ENCODE measurements at places on chromosomes 1 and 21.

- DNase-seq = no peak
Measured at GRCh38 chr1:40096646-40096976, 441 bp downstream of the PPT1 start.

- DNase-seq = peak; percentile 6
Measured at GRCh38 chr1:186536273-186536890, 75.5 kb upstream of the PDC start.

- DNase-seq = no peak
Measured at GRCh38 chr1:214401666-214402065, 120.7 kb downstream of the SMYD2 start.

GRCh38 chr1:35058988-35059387, 20.2 kb upstream of the ZMYM1 start:
- no peak for DNase-seq

DNA sequence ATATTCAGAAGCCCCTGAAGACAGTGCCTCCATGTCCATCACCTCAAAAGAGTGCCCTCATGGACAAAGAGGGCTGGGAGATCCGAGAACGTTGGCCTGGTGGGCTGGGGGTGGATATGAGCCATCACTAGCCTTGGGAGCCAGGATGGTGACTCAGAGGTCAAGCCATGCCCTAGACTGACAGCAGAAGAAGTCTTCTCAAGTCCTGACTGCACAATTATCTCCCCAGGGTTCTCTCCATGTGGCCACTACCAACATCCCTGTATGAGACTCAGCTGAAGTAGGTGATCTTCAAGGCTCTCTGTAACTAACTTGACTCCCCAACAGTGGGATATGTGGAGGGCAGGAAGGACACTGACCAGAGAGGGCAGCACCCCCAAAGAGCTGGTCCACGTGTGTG, 7.1 kb upstream of the USF1 start:
- no peak for DNase-seq

DNA sequence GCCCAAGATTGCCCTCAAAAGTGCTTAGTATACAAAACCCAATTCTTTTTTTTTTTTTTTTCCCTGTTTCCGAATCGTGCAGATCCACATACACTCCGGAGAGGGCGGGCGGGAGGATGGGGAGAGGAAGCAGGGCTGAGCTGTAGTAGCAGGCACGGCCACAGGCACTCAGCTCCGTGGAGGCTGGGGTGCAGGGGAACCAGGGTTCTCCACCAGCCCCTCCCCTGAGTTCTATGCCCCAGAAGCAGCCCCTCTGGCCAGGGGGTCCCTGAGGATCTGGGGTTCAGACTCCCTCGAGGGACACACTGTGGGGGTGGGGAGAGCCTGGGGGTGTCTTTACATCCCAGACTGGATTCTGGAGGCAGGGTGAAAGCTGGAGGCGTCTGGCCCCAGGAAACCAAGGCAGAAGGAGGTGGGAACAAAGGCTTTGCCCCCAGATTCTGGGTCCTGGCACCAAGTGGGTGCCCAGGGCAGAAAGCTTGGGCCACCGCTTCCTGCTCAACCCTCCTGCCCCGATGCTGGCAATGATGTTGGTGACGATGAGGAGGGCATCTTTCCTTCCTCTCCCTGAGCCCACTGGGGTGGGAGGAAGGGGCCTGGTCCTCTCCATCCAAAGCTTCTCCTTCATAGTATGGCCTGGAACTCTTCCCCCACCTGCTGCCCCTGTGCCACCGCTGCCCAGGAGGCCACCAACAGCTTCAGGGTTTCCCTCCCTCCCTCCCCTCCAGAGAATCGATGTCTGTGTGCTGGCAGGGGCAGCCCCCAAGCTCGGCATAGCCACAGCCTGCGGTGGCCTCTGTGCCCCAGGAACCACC, 106.4 kb upstream of the TARDBP start:
- DNase-seq = no peak

DNA sequence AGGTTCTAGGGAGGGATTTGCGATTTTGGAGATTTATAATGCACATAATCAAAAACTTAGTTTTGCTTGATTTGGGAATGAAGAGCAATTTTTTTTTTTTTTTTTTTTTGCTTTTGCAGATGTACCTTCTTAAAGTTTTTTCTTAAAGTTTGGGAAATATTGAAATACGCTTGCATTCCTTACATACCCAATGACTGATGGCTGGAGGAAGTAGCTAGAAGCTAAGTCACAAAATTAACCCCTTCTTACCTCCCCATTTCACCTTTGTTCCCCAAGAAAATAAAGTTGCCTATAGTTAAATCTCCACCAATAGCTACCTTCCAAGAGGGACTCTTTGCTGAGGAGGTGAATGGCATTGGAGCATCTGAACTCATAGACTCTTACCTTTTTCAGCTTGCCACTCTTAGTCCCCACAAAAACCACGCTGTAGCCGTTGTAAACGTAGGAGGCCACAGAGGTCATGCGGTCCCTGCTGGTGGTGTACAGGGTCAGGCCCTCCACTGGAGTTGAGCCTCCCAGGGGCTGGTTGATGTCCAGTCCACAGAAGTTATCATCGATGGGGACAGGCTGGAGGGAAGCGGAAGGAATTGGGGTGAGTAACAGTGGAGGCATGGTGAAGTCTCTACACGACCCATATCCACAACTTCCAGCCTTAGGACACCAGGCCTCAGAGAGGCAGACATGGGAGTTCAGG, 34.1 kb downstream of the PLXNA2 start:
- no peak for DNase-seq

DNA sequence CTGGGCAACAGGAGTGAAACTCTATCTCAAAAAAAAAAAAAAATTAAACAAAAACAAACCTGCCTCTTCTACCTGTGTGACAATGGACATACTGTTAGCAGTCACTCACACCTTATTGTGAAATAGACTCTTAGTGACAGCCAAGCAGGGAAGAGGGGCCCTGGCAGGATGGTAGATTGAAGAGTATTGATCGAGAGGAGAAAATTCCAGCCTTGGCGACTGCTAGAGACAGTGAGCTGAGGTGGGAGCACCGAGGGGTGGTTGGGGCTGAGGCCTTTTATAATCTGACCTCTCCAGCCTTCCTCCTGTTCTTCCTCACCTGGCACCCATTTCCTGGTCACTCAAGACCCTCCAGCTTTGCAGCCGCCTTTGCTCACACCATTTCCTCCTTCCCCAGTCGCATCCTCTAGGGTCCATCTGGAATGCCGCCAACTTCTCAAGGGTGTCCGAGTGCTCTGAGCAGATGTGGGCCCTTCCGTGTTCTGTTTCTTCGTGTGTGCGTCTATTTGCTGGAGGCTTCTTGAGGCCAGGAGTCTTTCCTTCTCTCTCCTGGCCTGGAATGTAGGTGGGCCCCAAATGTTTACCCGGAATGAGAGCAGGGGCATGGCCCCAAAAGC, 196.9 kb upstream of the TMEM51 start:
- DNase-seq = no peak

DNA sequence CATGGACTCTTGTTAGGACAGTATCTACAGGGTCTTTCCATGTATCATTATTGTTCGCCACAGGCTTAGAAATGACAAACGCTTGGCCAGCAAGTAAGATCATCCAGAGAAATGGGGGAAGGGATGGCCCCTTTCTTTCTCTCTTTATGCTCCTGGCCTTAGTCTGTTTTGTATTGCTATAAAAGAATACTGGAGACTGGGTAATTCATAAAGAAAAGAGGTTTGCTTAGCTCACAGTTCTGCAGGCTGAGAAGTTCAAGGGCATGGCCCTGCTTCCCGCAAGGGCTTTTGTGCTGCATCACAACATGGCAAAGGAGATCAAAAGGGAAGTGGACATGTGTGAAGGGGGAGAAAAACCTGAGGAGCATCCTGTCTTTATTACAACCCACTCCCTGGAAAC, 41.0 kb downstream of the DNTTIP2 start:
- no peak for DNase-seq

DNA sequence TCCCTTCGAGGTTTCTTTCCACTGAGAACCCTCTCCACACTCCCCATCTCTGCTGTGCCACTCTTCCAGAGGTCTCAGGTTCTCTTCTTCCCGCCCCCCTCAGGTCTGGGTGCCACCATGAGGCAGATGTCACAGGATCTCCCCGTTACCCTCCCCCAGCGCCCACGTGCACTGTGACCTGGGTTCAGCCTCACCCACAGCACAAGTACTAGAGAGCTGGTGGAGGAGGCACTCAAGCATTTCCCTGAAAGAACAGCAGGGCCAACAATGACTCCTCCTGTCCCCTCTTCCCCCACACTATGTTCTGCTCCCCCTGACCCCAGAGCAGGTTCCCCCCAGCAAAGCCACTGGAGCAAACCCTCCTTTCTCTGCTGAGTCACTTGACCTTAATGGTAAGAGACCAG, 14.3 kb downstream of the PLEKHA6 start:
- no peak for DNase-seq

DNA sequence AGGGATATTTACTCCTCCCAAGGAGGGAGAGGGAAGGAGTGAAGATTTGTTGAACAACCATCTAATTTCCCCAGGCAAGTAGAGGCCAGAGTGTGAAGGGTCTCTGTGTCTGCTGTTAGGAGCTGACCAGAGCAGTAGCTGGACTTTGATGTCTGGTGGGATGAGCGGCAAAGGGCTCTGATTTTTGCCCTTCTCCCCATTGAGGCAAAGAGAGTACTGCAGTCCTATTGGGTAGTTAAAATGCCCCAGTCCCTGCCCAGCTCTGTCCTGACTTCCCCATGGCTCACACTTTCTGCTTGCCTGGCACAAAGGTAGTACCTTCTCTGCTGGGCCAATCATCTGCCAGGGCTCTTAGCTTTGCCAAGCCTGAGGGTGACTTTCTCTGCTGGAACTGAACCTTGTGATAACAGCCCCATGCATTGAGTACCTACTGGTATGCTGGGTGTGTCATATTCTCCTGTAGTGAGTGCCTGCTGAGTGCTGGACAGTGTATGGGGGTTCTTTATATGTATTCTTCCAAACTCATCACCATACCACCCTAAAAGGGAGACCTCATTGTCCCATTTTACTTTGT, 64.0 kb upstream of the SELENON start:
- DNase-seq = no peak

DNA sequence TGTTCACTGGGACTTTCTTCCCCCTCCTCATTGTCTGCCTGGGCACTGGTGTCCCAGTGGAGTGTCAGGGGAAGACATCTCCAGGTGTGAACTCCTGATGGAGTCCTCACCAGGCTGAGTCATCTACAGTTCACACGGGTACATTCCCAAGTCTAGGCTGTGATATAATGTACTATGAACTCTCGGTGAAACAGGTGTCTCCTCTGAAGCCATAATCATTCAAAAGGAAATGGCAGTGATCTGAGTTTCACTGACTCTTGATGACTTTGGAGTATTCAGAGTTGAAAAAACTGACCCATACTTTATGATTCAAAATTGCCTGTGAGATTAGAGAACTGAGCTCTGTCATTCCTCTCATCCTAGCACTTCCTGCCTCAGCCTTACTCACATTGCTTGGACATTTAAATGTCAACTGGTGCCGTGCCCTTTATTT, 9.1 kb downstream of the LAMC2 start:
- no peak for DNase-seq

- DNase-seq = no peak
Measured at GRCh38 chr1:184225283-184226099, 161.3 kb upstream of the C1orf21 start.

DNA sequence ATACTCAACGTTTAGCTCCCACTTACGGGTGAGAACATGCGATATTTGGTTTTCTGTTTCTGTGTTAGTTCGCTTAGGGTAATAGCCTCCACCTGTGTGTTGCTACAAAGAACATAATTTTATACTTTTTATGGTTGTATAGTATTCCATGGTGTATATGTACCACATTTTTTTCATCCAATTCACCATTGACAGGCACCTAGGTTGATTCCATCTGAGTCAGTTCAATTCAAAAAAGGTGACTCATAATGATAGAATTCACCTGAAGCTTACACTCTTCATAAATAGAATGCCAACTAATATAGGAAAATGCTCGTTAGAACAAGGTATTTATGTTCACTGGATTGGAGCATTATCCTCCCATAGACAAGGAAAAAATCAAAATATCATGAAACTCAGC, 38.5 kb downstream of the RGS4 start:
- no peak for DNase-seq

- DNase-seq = no peak
Measured at GRCh38 chr1:238409932-238410331, 519.2 kb upstream of the ZP4 start.

GRCh38 chr1:70979881-70980280, 67.7 kb downstream of the PTGER3 start:
- peak; percentile 32 for DNase-seq

DNA sequence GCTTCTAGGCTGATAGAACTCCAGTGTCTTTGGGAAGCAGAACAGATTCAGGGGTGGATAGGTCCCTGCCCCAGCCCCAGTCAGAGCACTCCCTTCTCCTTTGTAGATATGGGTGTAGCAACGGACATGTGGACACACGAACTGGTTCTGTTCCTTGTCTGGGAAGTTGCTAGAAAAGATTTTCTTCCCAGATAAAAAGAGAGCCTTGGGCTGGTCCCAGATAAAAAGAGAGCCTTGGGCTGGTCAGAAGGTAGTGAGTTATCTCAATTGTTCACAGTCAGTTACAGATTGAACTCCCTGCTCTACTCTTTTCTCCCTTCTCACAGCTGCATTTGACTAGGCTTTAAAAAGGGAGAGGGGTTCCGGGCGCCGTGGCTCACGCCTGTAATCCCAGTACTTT, 7.4 kb upstream of the EFNA1 start:
- DNase-seq = no peak

DNA sequence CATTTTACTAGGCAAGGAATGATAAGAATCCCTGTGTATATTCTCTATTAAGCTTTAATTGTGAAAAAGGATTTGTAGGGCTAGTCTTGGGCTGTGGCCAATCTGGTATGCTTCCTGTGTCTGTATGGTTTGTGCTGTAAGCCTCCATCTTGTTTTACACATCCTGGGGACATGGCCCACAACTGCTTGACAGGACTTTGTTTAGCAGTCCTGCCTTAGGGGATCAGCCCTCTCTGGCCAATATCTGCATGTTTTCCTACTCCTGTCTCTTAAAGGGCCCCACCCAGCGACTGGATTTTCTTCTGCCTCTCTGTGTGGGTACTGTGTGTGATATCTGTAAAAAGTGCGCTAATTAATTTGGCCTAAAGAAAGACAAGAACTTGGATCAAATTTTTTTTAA, 813.2 kb downstream of the PLA2G4A start:
- no peak for DNase-seq

DNA sequence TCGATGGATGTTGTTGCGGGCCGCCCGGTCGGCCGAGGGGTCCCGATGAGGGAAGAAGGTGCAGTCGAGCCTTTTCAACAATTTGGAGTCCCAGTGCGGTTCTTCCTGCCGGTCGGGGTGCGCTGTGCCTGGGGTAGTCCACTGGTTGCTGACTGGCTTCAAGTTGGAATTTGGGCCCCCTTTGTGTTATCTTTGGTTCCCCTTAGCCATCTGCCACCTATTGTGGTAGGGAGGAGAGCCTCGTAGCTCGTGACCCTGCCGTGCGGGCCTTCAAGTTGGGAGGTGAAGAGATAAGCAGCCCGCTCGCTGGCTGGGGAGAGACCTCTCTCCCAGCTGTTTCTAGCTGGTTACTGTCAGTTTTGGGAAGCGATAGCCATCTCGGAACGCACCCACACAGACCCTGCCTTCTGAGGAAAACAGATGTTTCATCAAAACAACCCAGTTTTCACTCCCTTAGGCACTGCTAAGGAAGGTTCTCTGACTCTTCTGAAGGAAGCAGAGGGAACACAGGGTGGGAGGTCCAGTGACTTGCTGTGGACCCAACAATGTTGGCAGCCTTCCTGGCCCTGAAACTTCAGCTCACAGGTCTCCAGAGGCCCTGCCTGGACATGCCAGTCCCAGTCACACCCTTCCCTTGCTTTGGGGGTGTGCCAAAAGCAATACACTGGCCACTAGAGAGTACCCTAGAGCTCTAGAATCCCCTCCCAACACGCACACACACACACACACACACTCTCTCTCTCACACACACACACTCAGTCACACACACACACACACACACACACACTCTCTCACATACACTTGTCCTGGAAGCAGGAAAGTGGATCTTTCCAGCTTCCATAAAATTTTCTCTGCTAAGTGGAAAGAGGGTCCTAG, 1.0 kb downstream of the BTG2 start:
- DNase-seq = peak; percentile 82

All from KBM-7 (cell line).